Ovary (tissue), 10 donors: ENCODE measurements at places on chromosomes 12 and 14.

GRCh38 chr12:67426067-67426466 is 156.9 kb downstream of the CAND1 start:
- no peak for DNase-seq

GRCh38 chr12:113247123-113248050 is 26.1 kb downstream of the TPCN1 start:
- no peak for DNase-seq

- DNase-seq = no peak
These were observed 133.5 kb downstream of the TGFB3 start for GRCh38 chr14:75848167-75848913.

DNA sequence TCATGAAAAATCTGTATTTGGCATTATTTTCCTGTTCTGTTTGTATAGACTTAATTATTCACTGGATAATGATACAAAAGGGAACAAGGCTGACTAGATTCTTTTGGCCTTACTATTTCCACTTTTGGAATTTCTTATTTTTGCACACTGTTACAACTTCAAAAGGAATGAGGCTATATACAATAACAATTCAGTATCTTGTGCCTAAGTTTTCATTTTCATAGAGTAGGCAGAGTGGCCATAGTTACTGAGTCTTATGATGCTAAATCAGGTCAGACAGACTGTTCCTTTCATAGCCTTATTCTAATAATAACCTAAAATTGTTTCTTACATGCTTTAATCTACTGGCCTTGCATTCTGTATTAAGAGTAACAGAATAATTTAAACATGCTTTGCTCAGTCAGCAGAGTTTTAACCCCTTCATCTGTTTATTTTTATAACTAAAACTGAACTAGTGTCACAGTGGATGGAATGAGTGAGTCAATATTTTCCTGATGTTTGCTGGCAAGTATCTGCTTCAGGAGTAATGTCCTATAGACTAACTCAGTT is 10.5 kb downstream of the TTC8 start:
- DNase-seq = no peak

- no peak for DNase-seq
These were observed 266.0 kb upstream of the CRY1 start for GRCh38 chr12:107359382-107359781.

DNA sequence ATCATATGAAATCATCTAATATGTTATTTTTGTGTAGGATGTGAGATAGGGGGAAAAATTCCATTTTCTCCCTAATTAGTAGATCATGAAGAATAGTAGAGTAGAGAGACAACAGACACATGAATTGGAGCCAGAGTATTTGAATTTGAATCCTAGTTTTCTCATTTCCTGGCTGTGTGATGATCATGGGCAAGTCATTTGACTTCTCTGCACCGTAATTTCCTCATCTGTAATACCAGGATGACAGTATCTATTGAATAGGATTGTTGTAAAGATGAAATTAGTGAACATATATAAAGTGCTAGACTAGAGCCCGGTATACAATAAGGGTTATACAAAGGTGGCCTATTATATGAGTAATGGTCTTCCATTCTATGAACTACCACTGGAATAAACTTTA is 32.2 kb upstream of the PLXNC1 start:
- no peak for DNase-seq

- DNase-seq = no peak
These were observed 73.7 kb downstream of the TBK1 start for GRCh38 chr12:64525461-64526160.

GRCh38 chr14:104845033-104845666 is 19.9 kb upstream of the CEP170B start:
- no peak for DNase-seq

DNA sequence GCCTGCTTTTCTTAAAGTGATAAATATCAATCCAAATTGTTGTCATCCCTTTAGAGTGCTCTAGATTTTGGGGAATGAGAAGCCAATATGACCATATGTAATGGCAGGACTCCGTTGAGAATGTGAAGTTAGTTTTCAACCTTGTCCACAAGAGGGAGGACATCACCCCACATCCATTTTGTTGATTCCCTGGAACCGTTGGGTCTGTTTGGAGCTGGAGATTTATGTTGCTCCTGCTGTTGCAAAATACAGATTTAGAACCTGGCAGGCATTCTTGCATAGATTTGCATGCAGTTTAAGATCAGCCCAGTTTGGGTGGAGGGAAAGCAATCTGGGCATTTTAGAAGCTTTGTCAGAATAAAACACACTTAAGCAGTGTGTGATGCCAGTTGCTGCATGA is 620.1 kb downstream of the NRXN3 start:
- no peak for DNase-seq

- DNase-seq = no peak
These were observed 186.4 kb upstream of the E2F7 start for GRCh38 chr12:77251799-77252198.

GRCh38 chr14:101102875-101103274 is 199.4 kb upstream of the RTL1 start:
- DNase-seq = no peak

GRCh38 chr14:95235767-95236166 is 78.4 kb upstream of the DICER1 start:
- no peak for DNase-seq

- peak; percentile 1 for DNase-seq
These were observed 7.2 kb upstream of the C1RL start for GRCh38 chr12:7116196-7116595.

DNA sequence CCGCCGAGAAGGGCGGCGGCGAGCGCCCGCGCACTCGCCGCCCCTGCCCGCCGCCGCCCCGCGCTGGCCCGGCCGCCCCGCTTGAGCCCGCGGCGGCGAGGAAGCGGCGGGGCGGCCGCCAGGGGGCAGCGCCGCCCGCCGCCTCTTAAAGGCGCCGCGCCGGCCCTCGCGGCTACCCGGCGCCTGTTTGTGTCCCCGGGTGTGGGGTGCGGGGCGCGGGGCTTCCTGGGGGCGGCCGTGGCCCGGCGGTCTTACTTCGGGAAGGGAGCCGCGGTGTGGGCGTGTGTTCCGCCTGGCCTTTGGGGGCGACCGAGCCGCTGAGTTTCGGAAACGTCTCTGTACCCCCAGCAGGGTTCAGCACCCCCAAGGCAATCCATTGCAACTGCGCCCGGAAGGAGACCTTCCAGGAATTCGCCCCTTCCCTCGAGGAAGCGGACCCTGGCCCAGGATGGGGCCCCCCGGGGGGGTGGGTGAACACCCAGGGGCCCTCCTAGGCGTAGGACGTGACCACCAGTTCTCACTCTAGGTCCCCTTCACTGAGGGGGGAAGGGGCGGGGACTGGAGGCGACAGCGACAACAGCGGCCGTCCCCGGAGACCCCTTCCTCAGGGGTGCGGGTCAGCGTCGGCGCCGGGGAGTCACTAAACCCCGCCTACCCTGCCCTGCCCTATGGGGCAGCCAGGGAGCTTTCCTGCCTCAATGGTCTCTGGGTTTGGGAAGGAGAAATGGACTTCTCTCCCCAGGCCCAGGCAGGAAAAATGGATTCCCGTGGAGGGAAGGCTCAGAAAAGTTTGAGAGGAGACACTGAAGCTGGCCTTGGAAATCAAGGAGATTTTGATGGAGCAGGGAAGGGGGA is at the start of gene ITPK1:
ITPK1 (minus strand) TSS at position 105 of the 855 bp plus-strand sequence. CDS start 762 bp downstream, outside the sequence.
- DNase-seq = peak; percentile 72

- DNase-seq = no peak
These were observed 123.0 kb downstream of the NAV3 start for GRCh38 chr12:77953528-77954205.

DNA sequence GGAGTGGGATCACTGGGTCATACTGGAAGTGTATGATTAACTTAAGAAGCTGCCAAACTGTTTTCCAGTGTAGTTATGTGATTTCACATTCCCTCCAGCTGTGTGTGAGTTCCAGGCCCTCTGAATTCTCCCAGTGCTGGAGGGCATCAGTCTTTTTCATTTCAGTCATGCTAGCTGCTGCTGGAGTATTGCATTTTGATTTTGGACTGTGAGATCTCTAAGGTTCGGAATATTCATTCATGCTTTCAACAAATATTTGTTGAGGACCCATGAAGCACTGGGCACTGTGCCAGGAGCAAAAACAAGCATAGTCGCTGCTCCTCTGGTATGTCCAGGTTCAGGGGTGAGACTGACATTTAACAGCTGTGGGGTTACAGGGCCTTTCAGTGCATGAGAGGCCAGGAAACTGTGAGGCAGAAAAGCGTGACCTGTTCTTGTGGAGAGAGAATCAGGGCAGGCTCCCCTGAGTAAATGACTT is 133.2 kb downstream of the SCARB1 start:
- peak; percentile 73 for DNase-seq
